T-cell (primary cell): ENCODE measurements at places on chromosomes 13 and 19. TPM values are rescaled to one million over a fixed set of nuclear protein-coding genes. Genes with fewer than 3 reads are reported as not detected.

GRCh38 chr13:114296902-114297301, 15.5 kb downstream of the UPF3A start:
- H3K27me3 ChIP-seq, result no peaks in the 10 kb centered on the region
- peaks cover 47% of the 10 kb centered on the region for H3K36me3 ChIP-seq
- H3K4me1 ChIP-seq, result no peaks in the 10 kb centered on the region

DNA sequence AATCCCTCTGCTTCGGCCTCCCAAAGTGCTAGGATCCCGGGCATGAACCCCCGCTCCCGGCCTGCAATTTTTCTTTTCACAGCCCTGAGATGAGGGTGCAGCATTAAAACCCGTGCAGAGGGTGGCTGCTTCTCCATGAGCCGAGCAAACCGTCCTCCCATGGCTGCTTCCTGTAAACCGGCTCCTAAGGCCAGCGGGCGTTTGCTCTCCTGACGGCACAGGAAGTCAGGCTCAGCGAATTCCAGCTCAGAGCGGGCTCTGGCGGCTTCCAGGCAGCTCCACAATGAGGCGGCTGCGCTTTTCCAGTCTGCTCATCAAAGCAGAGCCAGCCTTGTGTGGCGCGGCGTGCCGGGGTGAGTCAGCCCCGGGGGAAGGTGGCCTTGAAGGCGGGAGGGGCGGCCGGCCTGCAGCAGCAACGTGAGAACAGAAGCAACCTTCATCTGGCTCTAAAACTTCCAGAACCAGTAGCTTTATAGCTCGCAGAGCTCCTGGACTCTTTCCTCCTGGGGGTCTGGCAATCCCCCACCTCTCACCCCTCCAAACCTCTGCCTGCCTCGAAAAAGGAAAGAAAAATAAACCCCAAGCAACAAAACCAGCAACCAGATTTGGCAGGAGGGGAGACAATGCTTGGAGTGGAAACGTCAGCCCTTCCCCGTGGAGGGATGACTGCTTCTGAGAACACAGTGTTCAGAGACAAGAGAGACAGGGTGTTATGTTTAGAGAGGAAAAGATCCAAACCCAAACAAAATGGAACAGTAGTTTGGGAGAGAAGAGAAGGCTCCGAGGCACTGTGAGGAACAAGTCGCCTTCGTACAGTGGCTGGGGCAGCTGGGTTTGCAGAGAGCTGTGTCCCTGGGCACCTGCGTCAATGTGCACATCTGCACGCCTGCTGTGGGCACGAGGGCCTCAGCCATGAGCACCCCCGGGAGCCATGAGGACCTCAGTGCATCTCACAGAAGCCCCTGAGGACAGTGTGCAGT, 67.8 kb downstream of the GADD45B start:
- H3K4me1 ChIP-seq, result peaks cover 7% of the 10 kb centered on the region
- peak overlapping the region; percentile 30 for H3K4me3 ChIP-seq
- peaks cover 9% of the 10 kb centered on the region for H3K27me3 ChIP-seq
- peak; percentile 55 for DNase-seq
- H3K36me3 ChIP-seq, result no peaks in the 10 kb centered on the region

GRCh38 chr19:11064831-11065303, 24.4 kb upstream of the LDLR start:
- DNase-seq, result no peak
- H3K36me3 ChIP-seq, result peaks cover 21% of the 10 kb centered on the region
- H3K27ac ChIP-seq, result no peak overlapping the region
- H3K4me3 ChIP-seq, result no peak overlapping the region
- no peaks in the 10 kb centered on the region for H3K27me3 ChIP-seq

- no peak for DNase-seq
- peaks cover 47% of the 10 kb centered on the region for H3K36me3 ChIP-seq
- H3K27ac ChIP-seq, result peak overlapping the region; percentile 68
- H3K4me3 ChIP-seq, result peak overlapping the region; percentile 95
- H3K27me3 ChIP-seq, result no peaks in the 10 kb centered on the region
- H3K4me1 ChIP-seq, result peaks cover 69% of the 10 kb centered on the region
These were observed 430 bp downstream of the MAP4K1 start for GRCh38 chr19:38617283-38617763.

Gene SYNGR4
- total RNA-seq, result not detected

DNA sequence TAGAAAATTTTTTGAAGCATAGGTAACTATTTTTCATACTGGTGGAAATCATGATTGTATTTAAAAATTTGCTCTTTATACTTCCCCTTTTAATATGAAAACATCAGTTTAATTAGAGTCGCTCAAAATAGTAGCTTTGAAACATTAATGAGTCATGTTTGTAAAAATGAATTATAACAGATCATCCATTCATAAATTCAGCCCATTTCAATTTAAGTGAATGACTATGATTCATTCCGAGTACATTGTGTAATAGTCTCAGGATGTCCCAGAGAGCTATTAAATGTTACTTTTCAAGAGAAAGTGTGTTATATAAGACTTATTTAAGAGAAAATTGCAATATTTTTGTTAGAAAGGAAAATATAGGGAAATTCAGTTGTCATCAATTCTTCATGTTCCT, 111.0 kb downstream of the FNDC3A start:
- H3K4me3 ChIP-seq, result no peak overlapping the region
- H3K4me1 ChIP-seq, result no peaks in the 10 kb centered on the region
- no peaks in the 10 kb centered on the region for H3K27me3 ChIP-seq

Gene RASGRP4
- 0.54 TPM for total RNA-seq

- no peaks in the 10 kb centered on the region for H3K4me1 ChIP-seq
- no peaks in the 10 kb centered on the region for H3K36me3 ChIP-seq
- no peaks in the 10 kb centered on the region for H3K27me3 ChIP-seq
These were observed 197.9 kb downstream of the LHFPL6 start for GRCh38 chr13:39405107-39405506.

DNA sequence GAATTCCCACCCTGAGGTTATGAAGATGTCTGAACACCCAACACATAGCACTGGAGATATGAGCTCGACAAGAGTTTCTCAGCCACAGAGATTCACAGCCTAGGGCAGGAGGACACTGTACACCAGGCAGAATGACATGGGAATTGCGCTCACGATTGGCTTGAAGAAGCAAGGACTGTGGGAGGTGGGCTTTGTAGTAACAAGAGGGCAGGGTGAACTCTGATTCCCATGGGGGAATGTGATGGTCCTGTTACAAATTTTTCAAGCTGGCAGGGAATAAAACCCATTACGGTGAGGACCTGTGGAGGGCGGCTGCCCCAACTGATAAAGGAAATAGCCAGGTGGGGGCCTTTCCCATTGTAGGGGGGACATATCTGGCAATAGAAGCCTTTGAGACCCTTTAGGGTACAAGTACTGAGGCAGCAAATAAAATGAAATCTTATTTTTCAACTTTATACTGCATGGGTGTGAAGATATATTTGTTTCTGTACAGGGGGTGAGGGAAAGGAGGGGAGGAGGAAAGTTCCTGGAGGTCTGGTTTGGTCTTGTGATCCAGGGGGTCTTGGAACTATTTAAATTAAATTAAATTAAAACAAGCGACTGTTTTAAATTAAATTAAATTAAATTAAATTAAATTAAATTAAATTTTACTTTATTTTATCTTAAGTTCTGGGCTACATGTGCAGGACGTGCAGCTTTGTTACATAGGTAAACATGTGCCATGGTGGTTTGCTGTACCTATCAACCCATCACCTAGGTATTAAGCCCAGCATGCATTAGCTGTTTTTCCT, 7.0 kb downstream of the KLK3 start:
- DNase-seq, result no peak
- no peaks in the 10 kb centered on the region for H3K4me1 ChIP-seq
- H3K27ac ChIP-seq, result no peak overlapping the region
- H3K36me3 ChIP-seq, result no peaks in the 10 kb centered on the region
- no peak overlapping the region for H3K4me3 ChIP-seq
